GM20000 (cell line): ENCODE measurements at places on chromosomes 11 and 22.

- DNase-seq = no peak
Measured at GRCh38 chr11:116644941-116645305, 127.9 kb downstream of the BUD13 start.

DNA sequence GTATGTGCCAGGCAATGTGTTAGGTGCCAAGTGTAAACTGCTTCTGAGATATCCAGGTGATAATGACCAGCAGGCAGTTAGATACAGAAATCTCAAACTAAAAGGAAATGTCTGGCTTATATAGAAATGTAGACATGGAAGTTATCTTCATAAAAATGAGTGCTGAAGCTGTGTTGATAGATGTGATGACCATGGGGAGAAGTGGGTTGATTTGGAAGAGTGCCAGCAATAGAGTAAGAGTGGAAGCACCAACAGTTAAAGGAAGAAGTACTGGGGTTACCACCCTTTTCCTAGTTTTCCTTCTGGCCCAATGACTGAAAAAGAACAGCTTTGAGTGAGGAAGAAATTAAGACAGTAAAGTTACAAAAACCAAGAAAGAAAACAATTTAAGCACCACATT is 68.5 kb downstream of the C2CD3 start:
- no peak for DNase-seq

GRCh38 chr11:10856689-10857458 is 979 bp downstream of the ZBED5 start:
- DNase-seq = peak; percentile 13

- no peak for DNase-seq
Measured at GRCh38 chr11:75347781-75348566, 3.5 kb downstream of the ARRB1 start.

DNA sequence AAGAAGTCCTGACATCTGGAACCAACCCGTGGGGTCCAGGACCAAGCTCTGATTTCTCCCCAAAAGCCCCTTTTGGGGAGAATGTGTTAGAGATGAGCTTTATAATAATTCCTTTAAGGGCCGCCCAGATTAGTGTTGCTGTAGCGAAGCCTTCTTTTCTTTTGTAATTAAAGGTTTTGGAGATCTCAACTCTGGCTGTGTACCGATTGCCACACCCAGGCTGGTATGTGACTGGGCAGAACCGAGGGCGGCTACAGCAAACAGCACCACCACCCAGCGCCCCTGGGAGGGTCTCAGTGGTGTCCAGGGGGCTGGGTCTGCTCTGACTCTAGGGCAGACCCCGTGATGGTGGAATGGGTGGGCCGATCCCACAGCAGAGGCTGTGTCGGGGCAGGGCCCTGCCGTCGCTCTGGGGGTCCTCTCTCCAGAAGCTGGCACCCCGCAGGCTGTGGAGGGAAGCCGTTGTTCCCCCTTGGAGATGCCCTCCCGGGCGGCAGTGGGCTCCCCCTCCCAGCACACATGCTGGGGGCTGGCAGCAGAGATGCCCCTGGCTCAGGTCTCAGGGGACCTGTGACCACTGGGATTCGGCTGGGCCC is 31.0 kb downstream of the TPCN2 start:
- DNase-seq = no peak

- DNase-seq = no peak
Measured at GRCh38 chr11:85472953-85473352, 154.2 kb downstream of the DLG2 start.

DNA sequence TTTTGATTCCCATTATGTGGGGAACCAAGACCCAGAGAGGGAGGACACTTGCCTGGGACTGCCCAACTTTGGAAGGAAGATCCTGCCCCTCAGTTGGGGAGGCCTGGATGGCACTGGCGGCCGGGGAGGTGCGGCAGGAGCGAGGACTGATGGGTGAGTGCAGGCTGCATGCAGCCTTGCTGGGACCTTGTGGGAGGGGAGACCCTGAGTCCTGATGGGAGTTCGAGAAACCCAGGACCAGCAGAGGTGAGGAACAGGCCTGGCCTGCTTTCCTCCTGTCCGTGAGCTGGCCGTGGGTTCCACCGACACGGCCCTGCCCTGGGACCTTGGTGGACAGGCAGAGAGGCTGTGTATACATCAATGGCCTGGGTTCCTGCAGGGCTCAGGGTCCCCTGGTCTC is 19.3 kb upstream of the SMIM38 start:
- no peak for DNase-seq

DNA sequence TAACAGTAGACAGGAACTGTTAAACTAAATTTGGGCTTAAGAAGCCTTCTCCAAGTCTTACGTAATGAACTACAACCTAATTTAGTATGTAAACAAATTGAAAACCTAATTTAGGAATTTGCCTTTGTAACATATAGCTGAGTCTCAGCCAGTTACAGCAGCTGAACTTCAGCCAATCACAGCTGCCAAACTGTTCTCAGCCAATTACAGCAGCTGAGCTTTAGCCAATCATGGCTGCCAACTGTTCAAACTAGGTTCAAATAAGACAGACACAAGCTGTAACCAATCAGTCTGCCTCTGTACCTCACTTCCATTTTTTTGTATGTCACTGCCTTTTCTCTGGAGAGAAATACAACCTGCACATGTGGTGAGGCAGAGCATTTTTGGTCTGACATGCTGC is 95.0 kb upstream of the CD44 start:
- DNase-seq = no peak

DNA sequence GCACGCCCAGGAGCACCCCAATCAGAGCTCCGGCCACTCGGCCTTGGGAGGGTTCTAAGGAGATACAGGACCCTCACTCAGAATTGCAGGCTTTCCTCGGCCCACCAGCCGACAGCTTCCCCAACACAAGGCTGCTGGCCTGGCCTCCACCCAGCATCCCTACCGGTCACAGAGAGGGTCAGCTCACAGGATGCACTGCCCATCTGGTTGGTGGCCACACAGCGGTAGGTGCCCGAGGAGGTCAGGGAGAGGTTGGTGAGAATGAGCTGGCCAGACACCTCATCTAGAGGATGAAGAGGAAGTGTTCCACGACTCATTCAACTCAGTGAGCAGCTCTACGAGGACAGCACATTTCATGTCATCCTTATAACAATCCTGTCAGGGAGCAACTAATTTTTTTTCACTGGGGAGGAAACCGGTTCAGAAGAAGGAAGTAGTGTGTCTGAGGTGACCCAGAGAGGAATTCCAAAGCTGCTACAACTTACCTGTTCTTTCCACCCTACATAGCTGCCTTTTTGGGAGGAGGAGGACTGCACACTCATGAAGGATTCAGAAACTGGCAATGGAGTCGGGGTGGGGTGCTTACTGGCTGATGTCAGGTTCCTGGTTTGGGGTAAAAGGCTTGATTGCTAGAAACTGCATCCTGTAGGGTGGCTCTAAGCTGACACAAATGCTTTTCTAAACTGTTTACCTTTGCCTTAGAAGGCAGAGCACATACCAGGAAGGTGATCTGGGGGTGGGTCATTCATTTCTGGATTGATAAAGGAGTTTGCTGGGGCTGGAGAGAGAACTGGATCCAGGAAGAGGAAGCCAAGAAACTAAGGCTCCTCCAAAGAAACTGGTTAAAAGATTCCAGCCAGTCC is 3.3 kb downstream of the VSIG2 start:
- DNase-seq = peak; percentile 19

- DNase-seq = no peak
Measured at GRCh38 chr11:94132152-94132558, 3.5 kb downstream of the PANX1 start.

- DNase-seq = no peak
Measured at GRCh38 chr22:42844756-42845155, 12.3 kb downstream of the ARFGAP3 start.

- no peak for DNase-seq
Measured at GRCh38 chr11:94938095-94939055, 35.0 kb downstream of the CWC15 start.

GRCh38 chr11:121634889-121635288 is 182.1 kb upstream of the SORL1-AS1 start:
- no peak for DNase-seq

GRCh38 chr11:74417860-74418508 is 19.8 kb upstream of the PGM2L1 start:
- no peak for DNase-seq

GRCh38 chr11:76048763-76049162 is 157.5 kb downstream of the WNT11 start:
- no peak for DNase-seq

GRCh38 chr11:109241988-109242536 is 179.9 kb upstream of the C11orf87 start:
- DNase-seq = no peak

GRCh38 chr11:47641600-47642098 is 710 bp downstream of the MTCH2 start:
- no peak for DNase-seq

GRCh38 chr11:111879637-111879960 is 258 bp downstream of the CFAP68 start:
- DNase-seq = no peak

DNA sequence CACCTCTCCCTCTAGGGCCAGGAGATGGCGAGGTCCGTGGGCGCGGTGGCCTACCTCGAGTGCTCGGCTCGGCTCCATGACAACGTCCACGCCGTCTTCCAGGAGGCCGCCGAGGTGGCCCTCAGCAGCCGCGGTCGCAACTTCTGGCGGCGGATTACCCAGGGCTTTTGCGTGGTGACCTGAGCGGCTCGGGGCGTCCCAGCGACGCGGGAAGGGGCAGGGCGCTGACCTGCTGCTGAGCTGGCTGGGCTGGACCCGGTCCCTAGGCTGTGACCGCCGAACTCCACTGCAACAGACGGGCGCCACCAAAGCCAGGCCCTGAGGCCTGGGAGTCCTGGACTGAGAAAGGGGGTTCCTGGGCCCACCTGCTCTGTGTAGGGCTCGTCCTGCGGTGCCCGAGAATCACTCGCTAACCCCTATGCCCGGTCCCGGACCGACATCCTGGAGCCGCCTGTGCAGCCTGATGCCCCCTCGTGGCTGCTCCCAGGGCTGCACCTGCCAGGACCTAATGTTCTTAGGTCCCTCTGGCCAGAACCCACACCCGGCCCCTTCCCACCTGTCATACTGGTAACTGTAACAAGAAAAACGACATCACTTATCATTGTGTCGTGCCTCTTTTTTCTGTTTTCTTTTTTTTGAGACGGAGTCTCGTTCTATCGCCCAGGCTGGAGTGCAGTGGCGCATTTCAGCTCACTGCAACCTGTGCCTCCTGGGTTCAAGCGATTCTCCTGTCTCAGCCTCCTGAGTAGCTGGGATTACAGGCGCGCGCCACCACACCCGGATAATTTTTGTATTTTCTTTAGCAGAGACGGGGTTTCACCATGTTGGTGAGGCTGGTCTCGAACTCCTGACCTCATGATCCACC is 15.0 kb downstream of the RHOD start:
- DNase-seq = peak; percentile 92

- DNase-seq = no peak
Measured at GRCh38 chr11:77475206-77475605, 1.3 kb upstream of the PAK1 start.

GRCh38 chr11:34870548-34871196 is 45.5 kb downstream of the APIP start:
- DNase-seq = no peak

- no peak for DNase-seq
Measured at GRCh38 chr22:44567846-44568493, 69.9 kb upstream of the RTL6 start.

DNA sequence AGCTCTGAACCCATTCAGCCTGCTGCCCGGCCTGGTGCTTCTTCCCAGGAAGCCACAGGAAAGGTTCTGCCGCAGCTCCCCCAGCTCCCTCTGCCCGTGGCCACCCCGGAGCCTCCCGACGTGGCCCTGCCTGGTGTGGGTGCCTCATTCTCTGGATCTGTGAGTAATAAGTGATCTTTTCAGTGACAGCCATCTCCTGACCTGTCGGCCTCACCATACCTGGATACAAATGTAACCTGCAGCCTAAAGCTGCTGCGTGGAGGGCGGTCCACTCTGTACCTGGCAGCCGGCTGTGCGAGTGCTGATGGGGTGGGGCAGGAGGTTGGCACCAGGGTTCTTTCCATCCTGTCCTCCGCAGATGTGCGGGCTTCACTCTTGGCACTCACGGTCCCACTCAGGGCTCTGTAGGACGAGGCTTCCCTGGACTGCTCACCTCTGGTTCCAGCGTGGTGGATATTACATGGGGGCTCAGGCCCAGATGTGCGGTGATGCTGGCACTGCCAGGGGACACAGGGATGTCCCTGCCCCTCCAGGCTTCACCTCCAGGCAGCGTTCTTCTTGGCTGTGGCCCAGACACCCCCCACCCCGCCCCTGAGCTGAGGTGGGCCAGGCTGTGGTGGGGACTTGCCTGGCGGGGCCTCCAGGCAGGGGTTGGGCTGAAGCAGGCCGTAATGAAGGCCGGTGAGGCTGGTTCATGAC is 748.5 kb downstream of the BRD1 start:
- DNase-seq = no peak

GRCh38 chr11:104091281-104092096 is 55.0 kb downstream of the DDI1 start:
- DNase-seq = no peak

DNA sequence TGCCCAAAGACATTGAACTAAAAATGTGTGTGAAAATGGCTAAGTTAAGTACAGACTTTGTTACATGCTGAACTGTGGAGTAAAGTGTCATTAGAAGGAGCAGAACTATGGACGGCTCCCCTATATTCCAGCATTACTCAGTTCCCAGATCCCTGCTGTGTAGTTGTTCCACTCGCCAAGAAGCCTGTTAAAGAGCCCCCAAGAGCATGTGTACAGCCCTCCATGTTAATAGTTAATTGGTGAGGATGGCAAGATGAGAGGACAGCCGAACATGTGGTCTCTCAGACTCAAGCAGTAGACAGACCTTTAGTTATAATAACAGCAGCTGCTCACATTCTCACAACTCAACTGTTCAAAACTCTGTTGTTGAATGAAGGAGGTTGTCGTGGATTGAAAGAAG is 127.4 kb downstream of the ELP4 start:
- no peak for DNase-seq

- DNase-seq = no peak
Measured at GRCh38 chr22:36900880-36901279, 12.5 kb upstream of the CSF2RB start.

GRCh38 chr22:38316364-38317121 is 690 bp downstream of the CSNK1E start:
- DNase-seq = peak; percentile 83

DNA sequence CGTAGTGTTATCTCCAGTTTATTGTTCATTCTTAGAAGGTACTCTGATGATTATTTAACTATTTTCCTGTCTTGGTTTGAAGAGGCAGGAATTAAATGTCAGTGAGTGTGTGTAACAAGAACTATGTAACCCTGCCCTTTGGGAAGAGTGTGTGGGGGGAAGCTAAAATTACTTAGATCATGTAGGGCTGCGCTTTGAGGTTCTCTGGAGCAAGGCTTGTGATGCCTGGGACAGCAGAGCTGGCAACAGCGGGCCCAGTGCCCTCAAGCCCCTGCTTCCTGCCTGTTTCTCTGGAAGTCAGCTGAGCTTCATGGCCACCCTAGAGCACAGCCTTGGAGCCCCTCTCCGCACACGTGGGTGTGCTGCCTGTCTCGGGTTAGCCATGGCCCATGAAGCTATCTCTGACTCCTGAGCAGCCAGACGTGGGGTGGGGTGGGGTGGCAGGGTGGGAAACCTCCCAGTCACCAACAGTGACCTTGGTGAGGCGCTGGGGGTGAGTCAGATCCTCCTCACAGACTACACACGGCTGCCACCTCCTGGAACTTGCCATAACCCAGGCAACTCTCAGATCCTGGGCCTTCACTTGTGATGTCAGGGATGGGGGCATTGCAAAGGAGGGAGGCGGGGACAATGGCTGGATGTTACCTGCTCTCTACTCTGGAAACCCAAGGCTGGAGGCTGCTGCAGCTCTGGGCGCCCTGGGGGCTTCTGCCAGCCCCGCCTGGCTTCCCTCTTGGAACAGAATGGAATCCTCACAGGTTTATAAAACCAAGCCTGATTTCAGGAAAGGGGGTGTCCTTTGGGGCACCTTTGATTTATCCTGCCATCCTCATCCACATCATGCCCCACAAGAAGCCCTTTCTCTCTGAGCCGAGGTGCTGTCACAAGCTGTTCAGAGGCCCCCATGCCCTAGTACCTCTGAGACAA is 88.6 kb downstream of the SNX19 start:
- DNase-seq = peak; percentile 16
